Suppressor macrophage treated with lipopolysaccharide for 1 hour (primary cell): ENCODE measurements at places on chromosomes 3 and 15.

GRCh38 chr3:41352510-41352909 is 153.2 kb downstream of the CTNNB1 start:
- peak; percentile 66 for DNase-seq

DNA sequence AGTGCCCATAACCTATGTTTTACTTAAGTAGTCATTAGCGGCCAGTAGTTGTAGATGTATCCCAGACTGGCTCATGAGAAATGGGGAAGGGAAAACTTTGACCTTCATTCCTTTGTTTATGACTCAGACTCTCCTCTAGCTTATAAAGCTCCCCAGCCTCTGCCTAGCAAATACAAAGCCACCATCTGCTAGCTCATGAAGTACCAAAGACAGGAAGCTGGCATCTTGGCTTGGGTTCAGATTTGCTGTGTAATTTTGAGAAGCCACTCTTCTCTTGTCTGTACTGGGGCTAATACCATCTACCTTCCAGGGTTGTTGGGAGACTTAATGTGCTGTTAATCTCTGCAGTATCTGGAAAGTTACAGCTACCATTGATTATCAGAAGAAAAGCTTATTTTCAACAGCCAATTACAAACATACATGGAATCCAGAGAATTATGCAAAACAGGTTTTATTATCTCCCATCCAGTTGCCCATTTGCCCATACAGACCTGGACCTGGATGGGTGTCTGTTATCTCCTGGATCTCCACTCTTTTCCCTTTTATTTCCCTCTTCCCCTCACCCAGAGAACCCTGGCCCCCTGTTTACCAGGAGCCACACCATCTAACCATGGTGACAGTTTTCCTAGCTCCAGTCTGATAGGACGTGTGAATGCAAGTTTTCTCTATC is 153.8 kb downstream of the SEMA6D start:
- no peak for DNase-seq

DNA sequence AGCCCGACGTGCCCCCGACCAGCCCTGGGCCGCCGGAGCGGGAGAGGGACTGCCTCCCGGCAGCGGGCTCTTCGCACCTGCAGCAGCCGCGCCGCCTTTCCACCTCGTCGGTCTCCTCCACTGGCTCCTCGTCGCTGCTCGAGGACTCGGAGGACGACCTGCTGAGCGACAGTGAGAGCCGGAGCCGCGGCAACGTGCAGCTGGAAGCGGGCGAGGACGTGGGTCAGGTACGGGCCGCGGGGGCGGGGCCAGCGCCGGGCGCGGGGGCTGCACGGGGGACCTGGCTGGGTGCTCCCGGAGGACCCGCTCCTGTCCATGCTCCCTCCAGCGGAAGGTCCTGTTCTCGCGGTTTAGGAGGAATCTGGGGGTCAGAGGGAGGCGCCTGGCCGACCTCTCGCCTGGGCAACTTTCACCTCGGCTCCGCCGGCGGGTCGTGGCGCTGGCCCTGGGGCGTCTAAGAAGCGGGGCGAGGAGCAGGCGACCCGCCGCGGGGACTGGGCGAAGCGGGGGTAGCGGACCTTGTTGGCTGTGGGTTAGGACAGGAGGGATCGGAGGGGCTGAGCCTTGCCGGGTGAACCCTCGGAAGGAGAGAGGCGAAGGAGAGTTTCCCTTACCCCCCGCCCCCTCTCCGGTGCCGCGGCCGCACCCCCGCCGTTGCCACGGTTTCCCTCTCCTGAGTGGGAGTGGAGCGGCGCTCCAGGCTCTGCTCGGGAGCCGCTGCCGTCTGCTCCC is 682 bp downstream of the ITPKA start:
- DNase-seq, result no peak

DNA sequence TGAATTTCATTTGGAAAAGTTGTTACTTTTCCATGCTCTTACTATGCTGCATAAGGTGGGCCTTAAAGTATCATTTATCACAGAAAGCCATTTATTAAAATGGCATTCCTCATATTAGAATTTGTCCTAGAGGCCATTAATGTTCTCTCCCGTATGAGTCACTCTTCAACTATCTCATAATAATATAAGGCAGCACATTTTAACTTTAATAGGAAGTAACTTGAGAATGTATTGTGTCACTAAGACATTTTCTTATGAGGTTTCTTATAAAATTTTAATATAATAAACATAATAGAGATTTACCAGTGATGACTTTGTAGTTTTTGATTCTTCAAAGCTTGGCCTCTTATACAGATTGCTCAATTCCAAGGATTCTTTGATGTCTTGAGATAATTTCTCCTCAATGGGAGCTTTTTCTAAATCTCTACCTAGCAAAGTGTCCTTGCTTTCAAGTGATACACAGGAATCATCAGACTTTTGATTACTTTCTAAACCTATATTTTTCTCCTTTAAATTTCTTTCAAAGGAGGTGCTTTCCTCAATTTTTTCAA is 74.7 kb downstream of the ZBBX start:
- no peak for DNase-seq

GRCh38 chr3:18618723-18619122 is 193.6 kb upstream of the SATB1 start:
- no peak for DNase-seq

GRCh38 chr15:55632434-55632833 is 44.3 kb upstream of the PYGO1 start:
- no peak for DNase-seq

- peak; percentile 12 for DNase-seq
Observed at GRCh38 chr3:56928379-56929068, 126.8 kb upstream of the ARHGEF3 start.

- peak; percentile 85 for DNase-seq
Observed at GRCh38 chr15:83053151-83053550, 13.9 kb downstream of the BTBD1 start.

GRCh38 chr3:162211470-162211869 is 714.9 kb downstream of the OTOL1 start:
- DNase-seq, result no peak

- no peak for DNase-seq
Observed at GRCh38 chr3:164250923-164251322, 827.4 kb downstream of the SI start.

- DNase-seq, result no peak
Observed at GRCh38 chr3:178585454-178585853, 49.2 kb downstream of the KCNMB2 start.
